CD14-positive monocyte (primary cell): ENCODE measurements at places on chromosomes 5 and 9. TPM values are rescaled to one million over a fixed set of nuclear protein-coding genes. Genes with fewer than 3 reads are reported as not detected.
A peak's percentile ranks its signal among the peaks of the same experiment; 100 is the strongest.

GRCh38 chr5:132557478-132558172 is 848 bp downstream of the RAD50 start:
- peak; percentile 24 for DNase-seq

CRHBP gene
- not detected for polyA plus RNA-seq

DNA sequence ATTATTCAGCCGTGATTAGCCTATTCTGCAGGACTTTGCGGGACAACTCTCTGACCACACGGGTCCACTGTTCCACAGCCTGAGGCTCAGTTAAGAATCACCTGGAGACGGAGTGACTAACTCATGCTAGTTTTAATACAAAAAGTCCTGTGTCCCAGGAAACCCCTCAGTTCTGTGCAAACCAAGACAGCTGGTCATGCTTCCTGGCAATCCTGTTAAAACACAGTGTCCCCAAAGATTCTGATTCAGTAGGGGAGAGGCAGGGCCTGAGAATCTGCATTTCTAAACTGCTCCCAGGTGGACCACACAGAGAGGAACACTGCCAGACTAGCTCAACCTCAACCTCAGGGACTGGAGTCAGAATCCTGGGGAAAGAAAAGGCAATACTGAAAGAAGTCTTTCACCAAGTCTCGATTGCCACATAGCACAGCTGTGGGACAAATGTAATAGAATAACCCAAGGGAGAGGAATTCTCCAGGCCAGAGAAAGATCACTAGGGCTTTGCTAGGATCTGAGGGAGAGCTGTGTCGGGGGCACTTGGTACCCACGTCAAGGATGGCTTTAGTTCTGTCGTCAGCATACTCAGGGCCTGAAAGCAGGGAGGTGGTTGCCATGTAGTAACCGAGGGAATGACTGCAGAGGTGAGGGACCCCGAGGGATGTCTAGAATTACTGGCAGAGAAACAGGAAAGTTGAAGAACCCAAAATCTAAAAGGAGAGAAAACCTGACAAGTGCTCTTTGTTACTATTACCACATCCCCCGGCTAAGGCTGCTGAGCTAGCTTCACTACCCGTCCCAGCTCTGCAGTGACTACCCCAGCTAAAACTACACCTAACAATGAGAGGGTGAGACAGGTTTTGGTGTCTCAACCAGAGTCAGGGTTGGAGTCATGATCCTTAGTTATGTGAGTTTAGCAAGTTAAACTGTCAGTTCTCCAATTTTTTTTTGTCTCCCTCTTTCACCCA is 8.6 kb downstream of the SUSD1 start:
- no peak for DNase-seq

HMCN2 gene
- polyA plus RNA-seq: not detected in 2 replicates

TAF11L9 gene
- not detected for polyA plus RNA-seq

- no peak for DNase-seq
Observed at GRCh38 chr9:134980516-134980915, 62.8 kb upstream of the FCN1 start.

DNA sequence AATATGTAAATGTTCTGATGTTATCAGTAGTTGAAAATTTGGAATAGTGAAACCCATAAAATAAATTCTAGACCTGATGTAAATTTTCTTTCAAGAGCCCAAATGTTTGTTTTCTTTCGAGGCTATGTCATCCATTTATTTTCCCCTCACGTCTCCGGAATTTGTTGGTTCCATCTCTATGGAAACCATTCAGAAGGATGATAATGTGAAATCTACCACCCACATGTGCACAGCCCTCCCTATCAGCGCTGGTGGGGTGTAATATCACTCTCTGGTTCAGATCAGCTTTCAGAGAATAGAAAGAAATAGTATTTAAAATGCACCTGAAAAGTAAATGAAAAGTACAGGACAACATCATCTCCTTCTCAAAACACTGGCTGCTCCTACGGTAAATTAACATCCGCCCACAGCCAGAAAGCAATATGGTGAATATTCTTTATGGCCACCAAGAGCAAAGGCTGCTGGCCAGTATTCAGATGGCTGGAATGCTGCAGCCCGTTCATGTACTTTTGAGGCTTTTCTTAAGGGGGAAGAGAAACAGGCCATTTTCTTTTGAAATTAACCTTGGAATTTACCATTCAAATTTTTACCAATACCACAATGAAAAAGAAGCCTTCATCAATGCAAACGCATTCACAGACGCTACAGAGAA is 28.5 kb downstream of the GLDC start:
- no peak for DNase-seq

PCDHA7 gene
- polyA plus RNA-seq: not detected in 2 replicates

GRCh38 chr9:135891027-135891631 is 16.2 kb downstream of the CAMSAP1 start:
- DNase-seq: no peak

DNA sequence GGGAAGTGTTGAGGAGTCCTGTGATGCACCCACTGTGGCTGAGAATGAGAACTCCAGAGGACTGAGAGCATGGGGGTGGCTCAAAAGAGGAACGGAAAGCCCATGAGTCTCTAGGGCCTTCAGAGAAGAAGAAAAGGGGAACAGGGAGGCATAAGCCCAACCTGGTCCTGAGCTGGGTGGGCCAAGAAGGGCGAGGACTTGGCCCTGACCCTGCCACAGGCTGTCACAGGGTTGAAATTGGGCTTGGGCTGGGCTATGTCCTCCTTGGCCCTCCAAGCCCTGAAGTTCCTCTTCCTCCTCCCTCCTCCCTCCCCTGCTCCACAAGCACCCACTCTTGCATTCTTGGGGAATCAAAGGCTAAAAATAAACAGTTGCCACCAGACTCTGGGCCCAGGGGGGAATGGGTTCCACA is 49.3 kb upstream of the PPARGC1B start:
- peak; percentile 94 for DNase-seq

GRCh38 chr5:170427672-170428236 is 38.6 kb upstream of the KCNMB1 start:
- no peak for DNase-seq

- DNase-seq: no peak
Observed at GRCh38 chr5:151786468-151786867, 14.7 kb downstream of the G3BP1 start.

GRCh38 chr9:89639961-89640360 is 35.1 kb downstream of the GADD45G start:
- no peak for DNase-seq

DNA sequence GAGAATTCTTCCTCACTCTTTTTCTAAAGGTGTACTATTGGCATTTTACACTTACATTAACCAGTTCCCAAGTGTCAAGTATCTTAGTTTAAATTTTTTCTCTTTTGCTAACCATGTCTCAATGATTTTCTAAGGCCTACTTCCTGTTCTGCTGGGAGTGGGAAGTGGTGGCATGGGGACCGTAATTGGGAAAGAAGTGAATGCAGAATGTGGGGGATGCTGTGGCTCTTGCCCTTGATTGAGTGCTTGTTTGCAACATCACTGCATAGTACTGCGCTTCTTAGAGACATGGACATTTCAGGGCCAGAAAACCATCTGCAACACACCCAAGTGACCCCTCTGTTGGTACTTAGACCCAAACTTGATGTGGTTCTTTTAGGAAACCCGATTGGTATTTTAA is 32.8 kb downstream of the MRRF start:
- peak; percentile 6 for DNase-seq

DNA sequence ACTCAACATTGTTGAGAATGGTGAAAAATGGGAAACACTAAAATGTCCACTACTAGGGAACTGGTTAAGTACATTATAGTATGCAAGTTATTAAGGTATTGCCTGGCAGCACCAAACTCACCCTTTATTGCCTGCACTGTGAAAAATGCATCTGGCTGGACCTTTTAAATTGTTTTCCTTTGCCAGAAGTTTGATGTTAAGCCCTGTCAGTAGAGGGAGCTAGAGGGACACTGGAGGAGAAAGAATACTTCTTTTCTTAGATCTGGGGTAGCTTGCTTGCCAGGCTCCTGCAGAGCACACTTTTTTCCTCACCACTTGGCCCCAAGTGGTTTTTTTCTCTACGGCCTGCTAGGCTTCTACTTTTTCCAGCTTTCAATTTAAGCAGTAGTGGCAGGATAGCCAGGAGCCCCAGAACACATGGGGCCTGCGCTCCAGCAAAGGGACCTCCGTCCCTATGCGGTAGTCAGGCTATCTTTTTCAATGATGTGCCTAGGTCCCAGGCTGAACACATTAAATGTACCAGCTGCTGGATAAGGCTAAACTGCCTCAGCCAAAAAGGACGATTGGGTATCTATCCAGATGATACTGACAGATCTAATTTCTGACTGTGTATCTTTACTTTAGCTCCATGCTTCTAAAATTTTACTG is 8.0 kb upstream of the HABP4 start:
- no peak for DNase-seq

DNA sequence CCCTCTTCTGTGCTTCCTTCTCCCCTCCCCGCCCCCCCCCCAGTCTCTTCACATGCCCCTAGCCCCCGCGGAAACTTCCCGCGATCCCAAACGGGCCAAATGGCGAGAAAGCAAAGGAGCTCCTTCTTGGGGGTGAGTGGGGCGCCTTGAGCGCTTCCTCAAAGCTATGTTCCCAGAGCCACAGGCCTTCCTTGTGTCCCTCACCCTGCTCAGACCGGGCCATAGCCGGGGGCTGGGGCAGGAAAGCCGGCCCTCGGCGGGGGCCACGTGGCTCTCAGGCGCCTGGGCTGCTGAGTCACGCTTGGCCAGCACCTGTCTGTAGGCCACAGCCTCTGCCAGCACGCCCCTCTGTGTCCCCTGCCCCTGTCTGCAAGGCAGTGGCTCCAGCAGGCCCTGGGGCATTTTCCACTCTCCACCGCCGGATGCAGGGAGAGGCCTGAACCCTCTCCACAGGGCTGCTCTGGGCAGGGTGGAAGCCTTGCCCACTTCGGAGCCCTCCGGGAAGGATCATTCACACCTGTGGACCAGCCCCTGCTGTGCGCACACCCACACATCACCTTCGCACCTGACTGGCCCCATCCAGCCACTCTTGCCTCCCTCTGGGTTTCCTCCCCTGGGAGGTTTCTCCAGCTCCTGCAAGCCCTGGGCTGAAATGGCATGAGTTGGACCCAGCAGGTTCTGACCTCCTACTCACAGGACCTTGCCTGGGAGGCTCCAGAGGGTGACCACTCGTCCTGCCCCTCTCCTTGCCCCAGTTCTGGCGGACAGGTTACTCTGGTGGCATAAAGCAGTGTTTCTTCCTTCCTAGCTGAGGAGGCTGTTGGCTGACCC is 1.2 kb upstream of the SQSTM1 start:
- peak; percentile 82 for DNase-seq

DNA sequence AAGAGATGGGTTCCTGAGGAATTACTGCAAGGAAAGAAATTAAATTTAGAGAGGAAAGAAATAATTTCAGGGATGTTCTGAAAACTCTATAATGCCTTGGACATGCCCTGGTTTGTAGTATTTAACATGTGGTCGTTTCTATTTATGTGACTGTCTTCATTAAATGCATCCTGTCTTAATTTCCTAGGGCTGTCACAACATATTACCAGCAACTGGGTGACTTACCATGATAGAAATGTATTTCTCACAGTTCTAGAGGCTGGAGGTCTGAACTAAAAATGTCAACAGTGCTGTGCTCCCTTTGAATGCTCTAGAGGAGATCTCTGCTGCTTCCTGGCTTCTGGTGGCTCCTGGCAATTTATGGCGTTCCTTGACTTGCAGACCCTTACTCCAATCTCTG is 287.7 kb downstream of the FBXL7 start:
- DNase-seq: no peak

DNA sequence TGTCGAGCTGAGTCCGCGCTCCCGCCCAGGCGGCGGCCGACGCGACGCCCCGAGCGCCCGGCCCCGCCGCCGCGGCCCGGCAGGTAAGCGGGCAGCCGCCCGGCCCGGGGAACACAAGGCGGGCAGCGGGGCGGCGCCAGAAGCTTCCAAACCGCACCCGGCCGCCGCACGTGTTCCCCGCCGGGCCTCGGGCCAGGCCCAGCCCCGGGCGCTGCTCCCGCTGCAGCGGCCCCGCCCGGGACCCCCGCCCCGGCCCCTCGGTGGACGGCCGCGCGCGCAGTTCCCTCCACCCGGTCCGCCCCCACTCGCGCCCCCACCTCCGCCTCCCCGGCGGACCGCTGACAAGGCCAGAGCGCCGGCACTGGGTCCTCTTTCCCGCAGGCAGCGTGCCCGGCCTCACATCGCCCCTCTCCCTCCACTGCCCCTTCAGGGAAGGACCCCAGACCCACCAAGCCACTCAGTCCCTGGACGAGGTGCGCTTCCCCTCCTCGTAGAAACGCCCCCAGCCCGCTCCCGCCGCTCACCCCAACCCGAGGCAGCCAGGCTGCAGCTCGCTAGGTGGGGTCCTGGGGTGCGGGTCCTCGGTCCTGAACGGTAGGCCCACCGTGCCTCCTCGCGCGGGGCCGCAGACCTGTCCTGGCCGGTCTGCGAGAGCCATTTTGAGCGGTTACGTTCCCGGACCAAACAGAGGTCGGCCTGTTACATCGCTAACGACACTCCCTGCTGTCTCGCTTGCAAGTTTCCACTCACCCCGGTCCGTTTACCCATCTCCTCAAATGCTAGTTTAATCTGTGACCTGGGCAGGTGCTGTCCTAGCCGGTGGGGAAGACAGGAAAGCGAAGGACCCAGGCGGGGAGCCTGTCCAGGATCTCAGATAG is 475 bp downstream of the WDR5 start:
- peak; percentile 13 for DNase-seq
